ENCODE measurements at places on chromosomes 2 and 18.

DNA sequence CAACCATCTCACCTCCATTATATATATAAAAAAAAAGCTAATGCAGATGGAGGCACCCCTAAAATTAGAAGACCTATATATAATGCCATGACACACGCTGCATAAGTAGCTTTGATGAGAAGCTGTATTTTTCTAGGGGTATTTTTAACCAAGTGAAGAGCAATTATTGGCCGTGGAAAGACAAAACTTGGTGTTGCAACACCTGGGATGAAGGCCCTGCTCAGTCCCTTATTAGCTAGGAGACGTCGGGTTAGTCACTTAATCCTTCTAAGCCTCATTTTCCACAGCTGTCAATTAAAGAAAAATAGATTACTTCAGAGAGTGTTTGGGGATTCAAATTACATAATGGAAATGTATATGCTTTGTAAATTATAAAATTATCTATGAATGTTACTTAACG is 63.0 kb downstream of the WDR75 start:
- DNase-seq, result no peak

DNA sequence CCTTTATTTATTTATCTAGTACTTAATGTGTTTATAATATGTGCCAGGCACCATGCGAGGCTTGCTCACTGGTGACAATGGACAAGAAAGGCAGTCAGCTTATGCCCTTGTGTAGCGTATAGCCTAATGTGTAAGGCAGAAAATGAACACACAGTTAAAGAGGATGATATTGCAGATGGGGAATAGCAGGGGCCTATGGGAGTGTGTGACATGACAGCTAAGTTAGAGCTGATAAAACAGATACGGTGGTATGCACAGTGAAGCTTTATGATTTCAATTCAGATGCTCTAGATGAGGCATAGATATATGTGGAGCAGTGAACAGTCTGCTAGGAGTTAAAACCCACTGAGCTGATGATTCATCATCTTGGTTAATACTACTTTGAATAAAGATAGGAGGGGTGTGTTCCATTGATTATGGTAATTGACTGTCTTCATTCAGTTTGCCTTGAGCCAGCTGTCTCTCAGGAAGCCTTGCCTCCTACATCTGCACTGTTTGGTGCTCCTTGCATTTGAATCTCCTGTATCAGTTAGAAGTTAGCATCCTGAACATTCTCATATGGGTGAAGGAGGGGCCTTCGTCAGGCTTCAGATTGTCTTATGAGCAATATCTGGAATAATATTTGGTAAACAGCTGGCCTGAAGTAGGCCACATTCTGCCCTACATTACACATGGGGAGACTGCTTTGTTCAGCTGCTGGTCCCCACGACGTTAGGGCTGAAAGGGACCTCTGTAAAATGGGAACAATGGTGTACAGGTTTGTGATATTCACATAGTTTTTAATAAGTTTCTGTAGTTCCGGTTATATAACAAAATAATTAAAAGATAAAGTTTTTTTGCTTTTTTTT is 13.2 kb downstream of the MAP4K4 start:
- peak; percentile 45 for DNase-seq

- DNase-seq, result no peak
Observed at GRCh38 chr18:13139885-13140450, 78.6 kb upstream of the LDLRAD4 start.

GRCh38 chr2:46827274-46828134 is 88.1 kb downstream of the MCFD2 start:
- DNase-seq, result peak; percentile 78

- no peak for DNase-seq
Observed at GRCh38 chr2:2879781-2880180, 497.8 kb downstream of the EIPR1 start.

GRCh38 chr2:100039291-100039980 is 103.0 kb downstream of the AFF3 start:
- DNase-seq, result no peak

GRCh38 chr18:37389684-37390368 is 175.8 kb downstream of the CELF4 start:
- DNase-seq, result no peak

- DNase-seq, result no peak
Observed at GRCh38 chr2:164903951-164904350, 51.4 kb downstream of the SLC38A11 start.

- no peak for DNase-seq
Observed at GRCh38 chr2:40036241-40036640, 257.2 kb upstream of the THUMPD2 start.

DNA sequence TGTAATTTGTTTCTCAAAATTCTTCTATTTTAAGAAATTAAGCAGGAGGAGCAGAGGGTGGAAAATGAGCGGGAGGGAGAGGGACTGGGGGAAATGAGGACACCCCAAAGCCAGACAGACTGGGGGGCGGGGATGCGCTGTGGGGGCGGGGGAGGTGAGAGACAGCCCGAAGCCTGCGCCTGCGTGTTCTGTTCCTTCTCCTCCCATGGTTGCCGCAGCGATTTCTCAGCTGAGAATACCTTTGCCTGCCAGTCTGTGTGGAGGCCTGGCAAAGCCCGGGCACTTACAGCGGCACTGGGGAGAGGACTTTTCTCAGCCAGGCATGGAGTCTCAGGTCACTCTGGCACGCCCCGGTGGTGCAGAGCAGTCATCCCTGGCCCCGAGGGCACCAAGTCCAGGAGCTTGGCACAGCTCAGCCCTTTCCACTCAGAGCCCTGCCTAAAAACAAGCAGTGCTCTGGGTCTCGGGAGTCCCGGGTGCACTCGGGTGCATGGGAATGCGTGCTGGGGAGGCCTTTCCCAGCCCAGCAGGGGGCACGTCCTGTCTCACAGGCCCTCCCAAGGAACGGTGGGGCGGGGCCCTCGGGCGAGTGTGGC is 289.3 kb upstream of the HS6ST1 start:
- no peak for DNase-seq

DNA sequence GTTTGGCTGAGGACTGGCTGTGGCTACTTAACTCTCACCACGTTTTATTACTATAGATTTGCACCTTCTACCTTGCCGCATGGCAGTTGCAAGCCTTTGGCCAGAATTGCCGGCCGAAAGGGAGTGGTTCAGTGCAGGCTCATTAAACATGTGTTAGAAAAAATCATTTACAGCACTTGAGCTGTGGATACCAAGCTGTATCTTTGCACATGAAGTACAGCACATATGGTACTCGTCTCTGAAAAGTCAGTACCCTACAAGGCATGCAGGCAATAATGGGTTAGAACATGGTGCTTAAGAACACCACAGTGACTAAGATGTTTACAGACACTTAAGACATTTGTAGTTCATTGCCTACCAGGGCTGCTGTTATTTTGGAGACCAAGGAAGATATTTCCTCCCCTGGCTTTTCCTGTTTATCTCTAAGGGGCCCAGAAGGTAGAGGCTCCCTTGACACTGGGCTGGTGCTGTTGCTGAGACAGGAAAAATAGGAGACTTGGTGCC is 103.1 kb downstream of the ZNF532 start:
- DNase-seq, result no peak

DNA sequence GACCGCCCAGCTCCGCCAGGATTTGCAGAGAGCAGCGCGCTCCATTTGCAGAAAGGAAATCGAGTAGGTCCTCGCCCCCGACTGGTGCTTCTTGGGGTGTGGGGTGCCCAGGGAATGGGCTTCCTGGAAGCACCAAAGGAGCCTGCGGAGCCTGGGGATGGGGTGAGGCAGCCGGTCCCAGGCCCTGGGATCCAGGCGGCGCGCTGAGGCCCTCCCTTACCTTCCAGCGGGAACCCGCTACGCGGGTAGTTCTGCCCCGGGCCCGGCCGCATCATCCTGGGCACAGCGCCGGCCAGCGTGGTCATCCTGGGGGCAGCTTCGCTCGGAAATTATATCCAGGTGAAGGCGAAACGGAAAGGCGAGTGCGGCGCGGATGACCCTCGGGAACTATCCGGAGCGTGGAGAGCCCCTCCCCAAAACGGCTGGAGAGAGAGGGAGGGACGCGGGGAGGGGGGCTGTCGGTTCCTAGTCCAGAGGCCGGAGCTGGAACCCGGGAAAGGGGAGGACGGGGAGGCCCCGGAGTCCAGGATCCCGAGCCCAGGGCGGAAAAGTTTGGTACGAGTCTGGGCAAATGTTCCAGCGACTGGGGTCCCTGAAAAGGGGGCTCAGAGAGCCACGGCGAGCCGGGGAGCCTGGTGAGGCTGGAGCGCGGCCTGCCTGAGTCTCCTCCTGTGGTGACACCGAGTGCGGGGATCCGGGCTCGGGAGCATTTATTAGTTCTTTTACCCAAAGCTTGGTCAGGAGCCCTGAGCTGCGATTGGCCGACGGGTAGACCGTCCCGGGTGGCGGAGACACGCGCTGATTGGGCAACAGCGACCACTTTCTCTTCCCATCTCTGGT is at the start of gene PAX3:
TSS of gene PAX3 (minus strand) at position 688 of the 840 bp plus-strand sequence. CDS start at position 305, 383 bp downstream.
- DNase-seq, result peak; percentile 95

DNA sequence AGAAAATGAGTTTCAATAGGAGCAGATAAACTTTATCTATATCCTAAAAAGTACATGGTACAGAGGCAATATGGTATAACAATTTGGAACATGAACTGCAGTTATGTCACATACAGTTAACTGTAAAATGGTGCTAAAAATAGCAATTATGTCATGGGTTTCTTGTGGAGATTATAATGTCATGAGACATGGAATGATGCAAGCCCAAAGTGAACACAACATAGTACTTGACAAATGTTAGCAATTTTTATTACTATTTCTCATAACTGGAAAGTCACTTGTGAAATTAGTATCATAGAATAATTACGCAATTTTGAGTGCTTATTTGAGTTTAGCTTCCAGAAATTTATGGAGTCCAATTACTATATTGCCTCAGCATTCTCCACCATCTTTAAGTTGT is 1263.4 kb downstream of the DSC3 start:
- DNase-seq, result no peak

DNA sequence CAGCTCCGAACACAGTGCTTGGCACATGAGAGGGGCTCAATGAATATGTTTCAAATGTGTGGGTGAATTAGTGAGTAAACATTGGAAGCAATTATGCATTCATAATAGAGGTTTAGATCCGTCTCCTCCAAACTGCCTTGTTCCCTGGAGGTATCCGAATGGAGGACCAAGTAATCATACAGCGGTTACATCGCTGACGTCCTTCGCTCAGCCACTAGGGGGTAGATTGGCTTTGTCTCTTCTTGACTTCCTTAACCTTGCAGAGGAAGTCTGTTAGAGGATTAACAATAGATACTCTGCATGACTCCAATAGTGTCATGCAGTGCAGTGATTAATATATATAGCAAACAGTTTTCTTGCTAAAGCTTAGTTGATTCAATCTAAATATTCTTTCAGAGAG is 517.0 kb downstream of the PTPRM start:
- DNase-seq, result peak; percentile 61

DNA sequence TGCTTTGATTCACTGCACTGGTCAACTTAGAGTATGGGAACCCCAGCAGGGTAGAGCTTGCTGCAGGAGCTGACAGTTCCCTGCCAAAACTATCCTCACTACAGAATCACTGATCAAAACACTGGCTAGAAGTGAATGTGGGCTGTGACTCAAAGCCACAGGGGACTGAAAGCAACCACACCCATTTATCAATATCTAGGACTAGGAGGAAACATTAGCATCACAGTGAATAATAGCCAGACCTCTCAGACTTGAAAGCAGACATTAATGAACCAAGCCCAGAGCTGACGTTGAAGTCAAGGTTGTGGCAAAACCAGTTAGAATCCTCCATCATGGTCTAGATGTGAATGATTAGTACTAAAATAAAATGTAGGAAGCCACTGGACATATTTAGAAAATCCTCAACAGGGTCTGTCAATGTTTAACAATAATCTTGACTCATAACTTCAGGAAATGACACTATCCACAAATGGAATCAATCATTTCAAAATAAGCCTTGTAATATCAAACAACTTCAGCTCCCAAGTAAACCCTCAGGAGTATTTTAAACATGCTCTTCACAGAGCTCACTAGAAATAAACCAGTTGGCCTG is 131.4 kb downstream of the CDH20 start:
- DNase-seq, result no peak

GRCh38 chr18:48841381-48842258 is 109.1 kb downstream of the SMAD7 start:
- peak; percentile 66 for DNase-seq

- DNase-seq, result peak; percentile 21
Observed at GRCh38 chr2:126885751-126886210, 12.9 kb upstream of the TEX51 start.

DNA sequence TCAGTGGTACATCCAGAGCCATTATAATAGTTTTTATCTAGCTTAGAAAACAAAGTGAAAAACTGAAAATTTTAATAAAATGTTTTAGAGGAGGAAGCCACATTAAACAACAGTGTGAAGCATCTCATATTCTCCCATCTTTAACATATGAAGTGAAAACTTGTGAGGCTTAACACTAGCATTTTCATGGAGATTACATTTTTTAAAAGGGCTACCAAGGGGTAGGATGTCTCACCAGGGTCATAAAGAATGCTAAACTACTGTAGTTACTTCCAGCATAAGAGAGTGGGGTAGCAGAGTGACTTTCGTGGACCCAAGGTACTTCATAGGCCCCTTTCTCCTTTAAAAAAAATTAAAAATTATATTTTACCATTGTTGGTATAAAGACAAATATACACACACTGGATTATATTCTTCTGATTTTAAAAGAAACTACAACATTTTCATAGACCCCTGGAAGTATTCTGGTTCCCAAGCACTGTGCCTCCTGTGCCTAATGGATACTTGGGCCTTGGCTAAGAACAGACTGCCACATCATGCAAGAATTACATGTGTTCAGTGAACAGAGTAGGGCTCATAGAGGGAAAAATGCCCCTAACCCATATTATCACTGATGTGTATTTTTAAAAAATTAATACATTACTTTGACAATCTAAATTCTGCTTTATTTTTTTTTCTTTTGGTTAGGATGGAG is 148.4 kb downstream of the SLC39A10 start:
- DNase-seq, result no peak

GRCh38 chr2:64090264-64090663 is 54.0 kb downstream of the PELI1 start:
- DNase-seq, result no peak

DNA sequence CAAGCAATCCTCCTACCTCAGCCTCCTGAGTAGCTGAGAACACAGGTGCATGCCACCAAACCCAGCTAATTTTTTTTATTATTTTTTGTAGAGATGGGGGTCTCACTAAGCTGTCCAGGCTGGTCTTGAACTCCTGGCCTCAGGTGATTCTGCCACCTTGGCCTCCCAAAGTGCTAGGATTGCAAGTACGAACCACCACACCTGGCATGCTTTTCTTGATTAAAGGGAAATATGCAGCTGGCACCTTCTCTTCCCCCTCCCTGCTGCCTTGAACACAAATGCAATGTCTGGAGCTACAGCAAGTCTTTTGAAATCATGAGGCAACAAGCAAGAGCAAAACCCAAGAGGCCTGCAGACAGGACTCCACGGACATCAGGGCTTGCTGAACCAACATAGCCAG is 26.8 kb upstream of the BIN1 start:
- DNase-seq, result no peak

All from EL (cell line).